HTR-8/SVneo (cell line): ENCODE measurements at places on chromosomes 12 and 14.

DNA sequence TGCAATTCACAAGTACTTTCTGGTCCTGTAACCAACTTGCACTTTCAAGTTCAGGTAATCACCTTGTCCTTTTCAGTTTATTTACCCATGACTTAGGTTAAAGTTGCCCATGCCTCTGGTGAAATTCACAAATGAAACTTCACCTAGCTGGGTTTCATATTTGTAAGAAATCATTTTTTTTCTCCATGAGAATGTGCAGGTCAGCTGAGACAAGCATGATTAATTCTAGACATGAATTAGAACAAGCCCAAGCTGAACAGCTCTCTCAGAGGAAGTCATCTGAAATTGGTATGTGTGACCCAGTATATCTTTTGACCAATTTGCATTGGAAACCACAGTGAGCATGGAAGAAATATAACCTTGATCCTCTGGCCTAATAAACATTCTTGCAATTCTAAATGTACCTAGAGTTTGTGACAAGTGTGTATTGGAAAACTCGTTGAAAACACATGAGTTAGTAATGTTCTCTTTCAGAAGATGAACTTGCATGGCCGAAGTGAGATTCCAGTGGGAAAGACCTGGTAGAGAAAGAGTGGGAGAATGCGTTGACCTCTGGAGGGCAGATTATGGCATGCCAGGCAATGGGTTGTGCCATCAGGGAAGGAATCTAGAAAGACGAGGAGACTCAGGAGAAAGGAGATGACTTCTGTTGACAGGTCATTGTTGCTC lies 486.5 kb downstream of the ZFP36L1 start:
- DNase-seq, result no peak

GRCh38 chr12:89139390-89139789 lies 212.9 kb downstream of the DUSP6 start:
- DNase-seq, result no peak

DNA sequence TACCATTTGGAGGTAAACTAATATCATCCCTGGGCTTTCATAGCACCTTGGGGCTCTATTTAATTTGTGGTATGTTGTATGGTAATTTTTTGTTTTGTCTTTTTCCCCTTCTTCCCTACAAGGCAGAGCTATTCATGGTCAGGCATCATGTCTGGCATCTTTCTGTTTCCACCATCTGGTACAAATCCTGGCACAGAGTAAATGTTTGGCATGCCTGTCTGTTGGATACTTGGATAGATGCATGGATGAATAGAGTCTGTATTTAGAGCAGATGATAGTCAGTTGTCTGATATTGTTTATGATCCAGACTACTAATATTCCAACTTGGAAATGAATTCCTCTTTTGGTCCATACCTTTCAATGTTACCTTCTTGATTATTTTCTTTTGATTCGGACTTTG lies 139.8 kb downstream of the NEDD1 start:
- DNase-seq, result no peak

- DNase-seq, result peak; percentile 84
Measured at GRCh38 chr12:89756585-89757398, 48.2 kb upstream of the ATP2B1 start.
